Coronary artery (tissue), 2 donors: ENCODE measurements at places on chromosomes 16 and 17.

- peak; percentile 62 for DNase-seq
These were observed 26.8 kb downstream of the MPP2 start for GRCh38 chr17:43880420-43880991.

DNA sequence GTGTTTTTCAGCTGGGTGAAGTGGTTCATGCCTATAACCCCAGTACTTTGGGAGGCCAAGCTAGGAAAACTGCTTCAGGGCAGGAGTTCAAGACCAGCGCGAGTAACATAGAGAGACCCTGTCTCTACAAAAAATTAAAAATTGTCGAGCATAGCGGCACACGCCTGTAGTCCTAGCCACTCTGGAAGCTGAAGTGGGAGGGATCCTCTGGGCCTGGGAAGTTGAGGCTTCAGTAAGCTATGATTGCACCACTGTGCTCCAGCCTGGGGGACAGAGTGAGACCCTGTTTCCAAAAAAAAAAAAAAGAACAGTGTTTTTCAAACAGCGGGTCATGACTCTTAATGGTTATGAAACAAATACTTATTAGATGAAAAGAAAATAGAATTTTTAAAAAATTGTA lies 2.3 kb upstream of the CYTH1 start:
- no peak for DNase-seq

DNA sequence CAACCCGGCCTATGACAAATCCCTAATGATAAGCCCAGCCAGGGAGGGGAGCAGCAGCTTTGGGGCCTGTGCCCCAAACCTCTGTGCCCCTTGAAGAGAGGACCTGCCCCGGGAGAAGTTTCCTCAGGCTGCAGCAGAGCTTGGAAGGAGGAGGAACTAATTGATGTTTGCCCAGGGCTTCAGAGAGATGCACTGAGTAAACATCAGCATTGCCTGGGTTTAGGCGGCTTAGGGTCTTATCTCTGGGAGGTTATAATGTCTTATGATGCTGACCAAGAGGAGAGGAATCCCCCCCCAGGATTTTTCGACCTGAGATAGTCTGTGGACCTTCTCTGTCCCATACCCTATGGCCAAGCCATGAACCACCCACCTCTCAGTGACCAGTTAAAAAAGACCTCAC lies 148.7 kb upstream of the SDK2 start:
- DNase-seq = no peak

DNA sequence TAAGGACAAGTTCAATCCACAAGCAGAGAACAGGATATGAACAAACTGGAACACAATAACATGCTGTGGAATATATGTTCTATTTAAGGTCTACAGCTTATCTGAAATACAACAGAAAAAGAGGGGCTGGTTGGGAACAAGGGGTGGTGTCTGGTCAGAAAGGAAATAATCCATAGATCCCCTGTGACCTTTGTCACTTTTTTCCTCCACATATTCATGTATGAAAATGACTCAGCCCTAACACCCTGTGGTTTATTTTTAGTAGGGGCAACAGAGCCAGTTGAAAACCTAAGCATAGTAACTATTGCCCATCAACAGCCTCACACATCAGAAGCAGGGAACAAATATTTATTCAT lies 12.3 kb upstream of the SPAG9 start:
- DNase-seq = no peak

GRCh38 chr16:56493126-56493525 lies 26.7 kb downstream of the BBS2 start:
- DNase-seq = no peak

DNA sequence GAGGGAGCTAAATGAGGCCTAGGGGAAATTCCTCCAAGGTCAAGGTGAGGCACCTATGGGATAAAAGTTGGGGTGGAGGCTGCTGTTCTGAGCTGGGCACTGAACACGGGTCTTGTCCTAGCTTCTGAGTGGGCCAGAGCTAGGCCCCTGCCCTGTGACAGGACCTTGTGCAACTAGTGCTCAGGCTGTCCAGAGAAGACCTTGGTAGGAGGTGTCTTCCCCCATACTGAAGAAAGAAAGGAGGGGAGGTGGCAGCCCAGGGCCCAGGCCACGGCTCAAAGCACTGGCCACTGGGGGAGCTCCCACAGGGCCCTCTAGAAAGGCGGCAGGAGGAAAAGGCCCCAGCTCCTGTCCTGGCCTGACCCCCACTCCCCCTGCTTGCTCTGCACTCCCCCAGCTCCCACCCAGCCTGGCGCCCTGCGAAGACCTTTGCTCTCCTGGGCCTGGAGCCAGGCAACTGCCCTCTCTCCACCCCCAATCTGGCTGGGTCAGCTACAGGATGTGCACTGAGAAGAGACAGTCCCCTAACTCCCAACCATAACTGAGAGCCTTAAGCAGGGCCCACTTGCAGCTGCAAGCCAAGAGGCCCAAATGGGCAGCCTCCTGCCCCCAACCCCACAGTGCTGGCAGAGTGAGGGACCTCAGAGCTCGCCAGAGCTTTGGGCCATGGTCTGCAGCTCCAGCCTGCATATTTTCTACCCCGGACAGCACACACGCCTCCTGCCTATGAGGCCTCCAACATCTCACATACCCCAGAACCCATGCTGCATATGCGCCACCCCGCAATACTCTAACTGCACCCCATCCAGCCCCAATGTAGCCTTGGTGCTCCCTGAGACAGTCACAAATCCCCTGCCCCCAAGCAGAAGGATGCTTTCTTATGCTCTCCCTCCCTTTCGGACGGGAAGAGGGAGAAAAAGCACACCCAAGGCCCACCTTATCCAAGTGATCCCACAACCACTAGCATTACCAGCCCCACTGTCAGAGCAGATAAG lies 15.3 kb downstream of the HSD11B2 start:
- DNase-seq = no peak

DNA sequence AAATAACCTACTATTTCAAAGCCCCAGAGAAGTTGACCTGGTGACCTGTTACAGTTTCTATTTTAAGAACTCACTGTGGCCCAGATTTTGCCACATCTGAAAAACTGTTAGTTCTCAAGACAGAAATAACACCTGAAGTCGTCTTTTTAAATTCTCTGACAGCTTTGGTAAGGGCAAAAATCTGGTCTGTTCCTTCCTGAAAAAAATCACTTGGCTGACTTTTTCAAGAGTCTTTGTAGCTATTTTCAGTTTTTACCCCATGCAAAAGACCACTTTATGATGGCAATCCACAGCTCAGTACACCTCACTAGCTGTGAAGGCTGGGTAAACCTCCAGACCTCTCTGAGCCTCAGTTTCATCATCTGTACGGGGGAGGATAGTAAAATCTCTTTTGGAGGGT lies 60.7 kb upstream of the SREBF1 start:
- DNase-seq = no peak

DNA sequence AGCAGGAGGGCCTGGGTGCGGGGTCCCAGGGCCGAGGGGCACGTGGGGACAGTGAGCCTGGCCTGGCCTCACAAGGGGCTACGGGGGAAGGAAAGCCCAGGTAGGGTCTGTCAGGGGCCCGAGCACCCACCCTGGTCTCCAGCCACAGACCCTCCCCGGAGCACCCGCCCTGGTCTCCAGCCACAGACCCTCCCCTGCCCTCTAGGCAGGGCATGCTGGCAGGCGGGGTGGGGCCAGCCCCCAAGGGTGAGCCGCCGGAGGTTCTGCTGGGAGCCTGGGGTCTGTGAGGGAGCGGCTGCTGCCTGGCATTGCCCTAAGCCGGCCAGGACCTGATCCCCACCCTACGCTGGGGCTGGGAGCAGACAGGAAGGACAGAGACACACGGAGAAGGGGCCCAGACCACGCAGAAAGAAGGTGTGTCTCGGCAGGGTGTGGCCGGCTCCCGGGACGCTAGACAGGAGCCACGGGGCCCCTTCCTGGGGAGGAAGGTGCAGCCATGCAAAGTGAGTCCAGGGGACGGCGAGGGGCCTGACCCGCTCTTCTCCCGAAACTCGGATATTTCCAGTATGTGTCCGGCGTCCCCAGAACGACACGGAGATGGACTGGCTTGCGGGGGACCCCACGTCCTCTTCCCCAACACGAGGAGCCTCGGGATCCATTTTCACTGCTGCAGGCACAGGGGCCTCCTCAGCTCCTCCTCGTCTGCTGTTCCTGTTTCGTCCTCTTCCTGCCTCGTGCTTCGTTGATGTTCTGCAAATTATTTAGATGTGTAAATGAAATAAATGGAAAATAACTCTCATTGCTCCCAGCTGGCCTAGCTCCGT lies 15.5 kb downstream of the UTS2R start:
- DNase-seq = no peak

DNA sequence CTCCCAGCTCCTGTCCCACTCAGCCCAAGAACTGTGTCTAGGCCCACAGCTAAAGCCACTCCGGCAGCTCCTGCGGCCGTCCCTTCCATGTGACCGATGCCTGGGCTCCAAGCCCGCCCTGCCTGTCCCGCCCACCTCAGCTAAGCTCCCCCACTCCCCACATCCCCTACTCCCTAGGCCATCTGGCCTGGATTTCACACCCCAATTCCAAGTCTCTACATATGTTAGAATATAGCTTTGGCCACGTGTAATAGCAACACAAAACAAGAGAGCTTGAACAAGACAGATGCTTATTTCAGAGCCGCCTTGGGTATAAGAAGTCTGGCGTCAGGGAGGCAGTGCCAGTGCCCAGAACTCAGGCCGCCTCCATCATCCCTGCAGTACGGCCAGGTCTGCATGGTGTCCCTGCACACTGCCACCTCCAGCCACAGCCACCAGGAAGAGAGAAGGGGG lies 30.0 kb upstream of the USP22 start:
- DNase-seq = no peak

GRCh38 chr16:78686601-78687000 lies 587.1 kb downstream of the WWOX start:
- DNase-seq = no peak

DNA sequence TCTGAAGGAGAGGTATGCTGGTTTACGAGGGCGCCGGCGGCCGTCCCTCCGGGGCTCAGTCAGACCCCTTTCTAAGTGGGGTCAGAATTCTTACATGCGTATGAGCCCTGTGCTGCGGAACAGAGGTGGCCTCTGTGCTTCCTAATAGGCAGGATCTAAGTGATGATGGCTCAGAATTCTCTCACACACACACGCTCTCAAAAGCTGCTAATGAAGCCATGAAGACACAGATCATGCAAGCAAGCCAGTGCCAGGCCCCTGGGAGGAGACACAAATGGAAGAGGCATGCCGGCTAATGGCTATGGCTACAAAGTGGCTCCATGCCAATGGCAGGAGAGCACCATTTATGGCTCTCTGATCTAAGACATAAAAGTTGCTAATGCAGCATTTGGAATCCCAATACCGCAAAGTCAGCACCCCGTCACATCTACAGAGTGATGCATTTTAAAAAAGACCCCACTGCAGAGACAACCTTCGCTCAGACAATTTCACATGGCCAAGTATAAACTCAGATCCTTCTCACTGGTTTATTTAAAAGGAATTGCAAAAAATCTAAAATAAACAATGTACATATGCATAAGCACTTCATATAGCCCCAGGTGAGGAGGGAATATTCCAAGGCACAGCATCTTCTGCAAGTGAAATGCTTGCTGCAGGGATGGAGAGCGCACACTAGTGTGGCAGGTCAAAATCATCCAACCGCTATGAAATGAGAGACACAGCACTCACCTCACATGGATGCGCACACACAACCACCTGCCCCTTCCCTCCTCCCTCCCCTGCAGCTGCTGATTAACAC lies 24.5 kb downstream of the NPLOC4 start:
- no peak for DNase-seq
